ENCODE measurements at places on chromosomes 7 and 10. TPM values are rescaled to one million over a fixed set of nuclear protein-coding genes. Genes with fewer than 3 reads are reported as not detected.

Gene STRA8
- not detected for total RNA-seq

Gene TRIM73
- total RNA-seq: 3.1 TPM

Gene AHCYL2
- total RNA-seq: 7.3 TPM

Gene ZC3HAV1L
- total RNA-seq: 7.1 TPM

Gene ASB15
- total RNA-seq: not detected

Gene SYT15B
- 3.6 TPM for total RNA-seq

Gene TLL2
- 0.10 TPM for total RNA-seq

Gene HPSE2
- not detected for total RNA-seq

Gene NKX6-2
- 0.10 TPM for total RNA-seq

Gene GPR85
- not detected for total RNA-seq

Gene LMOD2
- total RNA-seq: not detected

Gene ATP6V0E2
- total RNA-seq: 62.8 TPM

Gene AS3MT
- 4.7 TPM for total RNA-seq

Gene MGMT
- 6.6 TPM for total RNA-seq

Gene TAC1
- total RNA-seq: not detected

Gene JAKMIP3
- 1.8 TPM for total RNA-seq

Gene DDX50
- total RNA-seq: 32.6 TPM

Gene GDF2
- not detected for total RNA-seq

Gene CALHM3
- 0.45 TPM for total RNA-seq

Gene TTYH3
- total RNA-seq: 70.3 TPM

Gene PDE6C
- total RNA-seq: not detected

Gene ARL4A
- total RNA-seq: 44.9 TPM

Gene ERVW-1
- not detected for total RNA-seq

Gene ODAD2
- not detected for total RNA-seq

Gene NUTM2E
- 0.39 TPM for total RNA-seq

Gene SFRP5
- 2.4 TPM for total RNA-seq

Gene PIP
- total RNA-seq: not detected

Gene UNC5B
- total RNA-seq: 0.87 TPM

Gene AMPH
- total RNA-seq: not detected

Gene ELOVL3
- 0.22 TPM for total RNA-seq

Gene TSPAN15
- total RNA-seq: 105 TPM

Gene TMEM213
- total RNA-seq: not detected

Data from A549 treated with DMSO at 1 μM for 4 hours (cell line).